ENCODE measurements at places on chromosomes 13 and 19. TPM values are rescaled to one million over a fixed set of nuclear protein-coding genes. Genes with fewer than 3 reads are reported as not detected.
A peak's percentile ranks its signal among the peaks of the same experiment; 100 is the strongest.

Gene ABHD8
- total RNA-seq = 11.0 TPM

Gene DYRK1B
- 7.0 TPM for total RNA-seq

Gene OR7A5
- not detected for total RNA-seq

GRCh38 chr19:4390567-4391305 is 9.6 kb downstream of the SH3GL1 start:
- H3K4me1 ChIP-seq = peaks cover 44% of the 10 kb centered on the region
- no peak for DNase-seq
- H3K27me3 ChIP-seq = no peaks in the 10 kb centered on the region
- no peak overlapping the region for H3K4me3 ChIP-seq
- H3K36me3 ChIP-seq = no peaks in the 10 kb centered on the region

DNA sequence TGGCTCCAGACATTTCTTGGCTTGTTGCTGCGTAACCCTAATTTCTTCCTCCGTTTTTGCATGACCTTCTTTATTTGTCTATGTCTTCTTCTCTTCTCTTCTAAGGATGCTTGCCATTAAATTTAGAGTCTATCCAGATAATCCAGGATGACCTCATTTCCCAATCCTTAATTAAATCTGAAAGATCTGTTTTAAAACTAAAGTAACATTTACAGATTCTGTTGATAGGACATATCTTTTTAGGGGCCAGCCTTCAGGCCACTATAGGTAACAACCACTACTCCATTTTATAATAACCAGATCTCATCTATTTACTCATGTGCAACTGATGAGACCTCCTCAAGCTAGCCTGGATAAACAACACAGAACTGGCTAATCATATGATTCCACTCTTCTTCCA is 490.5 kb upstream of the SLC10A2 start:
- H3K4me1 ChIP-seq = no peaks in the 10 kb centered on the region
- H3K4me3 ChIP-seq = no peak overlapping the region
- DNase-seq = no peak
- no peaks in the 10 kb centered on the region for H3K36me3 ChIP-seq
- H3K27me3 ChIP-seq = no peaks in the 10 kb centered on the region
- no peak overlapping the region for H3K27ac ChIP-seq

DNA sequence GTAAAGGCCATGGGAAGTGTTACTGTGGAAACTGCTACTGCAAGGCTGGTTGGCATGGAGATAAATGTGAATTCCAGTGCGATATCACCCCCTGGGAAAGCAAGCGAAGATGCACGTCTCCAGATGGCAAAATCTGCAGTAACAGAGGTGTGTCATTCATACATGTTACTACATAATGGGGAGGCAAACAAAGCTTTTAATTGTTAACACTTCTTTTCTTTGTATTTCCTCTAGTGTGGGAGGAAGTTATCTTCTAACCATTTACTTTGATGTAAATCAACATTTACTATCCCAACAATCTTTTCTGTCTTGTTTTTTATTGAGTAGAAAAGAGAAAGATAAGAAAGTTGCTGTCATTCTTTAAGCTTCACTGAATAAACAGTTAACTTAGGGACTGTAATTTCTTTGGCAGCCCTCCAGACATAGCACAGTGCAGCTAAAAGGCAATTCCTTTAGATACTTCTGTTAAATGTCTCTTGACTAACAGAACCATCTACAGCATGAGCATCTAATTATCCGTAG is 126.9 kb downstream of the ITGBL1 start:
- H3K4me3 ChIP-seq = no peak overlapping the region
- no peaks in the 10 kb centered on the region for H3K4me1 ChIP-seq
- DNase-seq = no peak

- H3K27ac ChIP-seq = no peak overlapping the region
- H3K4me3 ChIP-seq = no peak overlapping the region
- DNase-seq = no peak
- H3K4me1 ChIP-seq = no peaks in the 10 kb centered on the region
- H3K27me3 ChIP-seq = no peaks in the 10 kb centered on the region
These were observed 27.0 kb downstream of the OXGR1 start for GRCh38 chr13:96967248-96967745.

DNA sequence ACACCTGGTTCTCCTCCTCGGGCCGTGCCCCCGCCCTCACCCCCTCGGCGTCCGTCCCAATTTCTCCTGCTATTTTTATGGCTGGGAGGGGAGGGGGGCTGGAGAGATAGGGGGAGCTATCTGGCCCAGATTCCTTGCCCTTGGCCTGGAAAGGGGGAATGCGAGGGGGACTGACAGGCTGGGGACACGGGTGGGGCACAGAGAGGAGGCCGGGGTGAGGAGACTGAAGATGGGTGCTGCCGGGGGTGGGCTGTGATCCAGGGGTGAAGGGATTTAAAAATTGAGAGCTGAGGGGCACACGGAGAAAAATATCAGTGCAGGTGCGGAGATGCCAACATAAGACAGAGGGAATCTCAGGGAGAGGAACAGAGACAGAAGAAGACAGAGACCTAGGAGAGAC is 2.3 kb downstream of the PRKCG start:
- no peak overlapping the region for H3K27ac ChIP-seq
- H3K4me3 ChIP-seq = no peak overlapping the region
- DNase-seq = no peak
- H3K4me1 ChIP-seq = no peaks in the 10 kb centered on the region

DNA sequence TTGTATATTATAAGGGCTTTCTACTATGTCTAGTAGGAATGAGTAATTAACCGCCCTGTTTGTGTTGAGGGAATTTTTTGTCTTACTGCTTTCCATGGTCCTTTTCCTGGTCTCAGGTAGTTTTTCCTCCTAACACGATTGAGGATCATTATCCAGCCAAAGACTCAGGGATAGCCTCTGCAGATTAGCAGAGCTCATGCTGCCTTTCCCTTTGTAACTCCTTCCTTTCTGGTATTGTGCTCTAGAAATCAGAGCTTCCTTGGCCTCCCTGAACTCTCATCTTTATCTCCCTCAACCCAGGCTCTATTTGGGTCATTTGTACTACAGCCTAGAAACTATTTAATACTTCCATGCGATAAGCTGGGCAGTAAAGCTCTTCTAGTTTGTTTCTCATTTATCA is 142.1 kb downstream of the PDS5B start:
- DNase-seq = no peak
- H3K4me1 ChIP-seq = no peaks in the 10 kb centered on the region
- no peaks in the 10 kb centered on the region for H3K36me3 ChIP-seq
- no peak overlapping the region for H3K27ac ChIP-seq
- no peak overlapping the region for H3K4me3 ChIP-seq
- no peaks in the 10 kb centered on the region for H3K27me3 ChIP-seq

DNA sequence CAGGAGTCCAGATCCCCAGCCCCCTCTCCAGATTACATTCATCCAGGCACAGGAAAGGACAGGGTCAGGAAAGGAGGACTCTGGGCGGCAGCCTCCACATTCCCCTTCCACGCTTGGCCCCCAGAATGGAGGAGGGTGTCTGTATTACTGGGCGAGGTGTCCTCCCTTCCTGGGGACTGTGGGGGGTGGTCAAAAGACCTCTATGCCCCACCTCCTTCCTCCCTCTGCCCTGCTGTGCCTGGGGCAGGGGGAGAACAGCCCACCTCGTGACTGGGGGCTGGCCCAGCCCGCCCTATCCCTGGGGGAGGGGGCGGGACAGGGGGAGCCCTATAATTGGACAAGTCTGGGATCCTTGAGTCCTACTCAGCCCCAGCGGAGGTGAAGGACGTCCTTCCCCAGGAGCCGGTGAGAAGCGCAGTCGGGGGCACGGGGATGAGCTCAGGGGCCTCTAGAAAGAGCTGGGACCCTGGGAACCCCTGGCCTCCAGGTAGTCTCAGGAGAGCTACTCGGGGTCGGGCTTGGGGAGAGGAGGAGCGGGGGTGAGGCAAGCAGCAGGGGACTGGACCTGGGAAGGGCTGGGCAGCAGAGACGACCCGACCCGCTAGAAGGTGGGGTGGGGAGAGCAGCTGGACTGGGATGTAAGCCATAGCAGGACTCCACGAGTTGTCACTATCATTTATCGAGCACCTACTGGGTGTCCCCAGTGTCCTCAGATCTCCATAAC is at the start of gene APOE:
Gene APOE (plus strand): TSS at position 360 of the 724 bp plus-strand sequence. CDS start 829 bp downstream, outside the sequence.
- DNase-seq = no peak
- H3K4me1 ChIP-seq = no peaks in the 10 kb centered on the region
- H3K36me3 ChIP-seq = no peaks in the 10 kb centered on the region
- peak within 1 kb of the TSS; percentile 25 for H3K4me3 ChIP-seq

- H3K27ac ChIP-seq = no peak overlapping the region
- no peak overlapping the region for H3K4me3 ChIP-seq
- H3K27me3 ChIP-seq = no peaks in the 10 kb centered on the region
- H3K36me3 ChIP-seq = no peaks in the 10 kb centered on the region
These were observed 445.9 kb downstream of the ZNF536 start for GRCh38 chr19:30817965-30818567.

- peaks cover 14% of the 10 kb centered on the region for H3K4me1 ChIP-seq
- no peaks in the 10 kb centered on the region for H3K36me3 ChIP-seq
- no peaks in the 10 kb centered on the region for H3K27me3 ChIP-seq
- H3K4me3 ChIP-seq = peak overlapping the region; percentile 82
These were observed 651 bp upstream of the POLR1D start for GRCh38 chr13:27621116-27621365.

DNA sequence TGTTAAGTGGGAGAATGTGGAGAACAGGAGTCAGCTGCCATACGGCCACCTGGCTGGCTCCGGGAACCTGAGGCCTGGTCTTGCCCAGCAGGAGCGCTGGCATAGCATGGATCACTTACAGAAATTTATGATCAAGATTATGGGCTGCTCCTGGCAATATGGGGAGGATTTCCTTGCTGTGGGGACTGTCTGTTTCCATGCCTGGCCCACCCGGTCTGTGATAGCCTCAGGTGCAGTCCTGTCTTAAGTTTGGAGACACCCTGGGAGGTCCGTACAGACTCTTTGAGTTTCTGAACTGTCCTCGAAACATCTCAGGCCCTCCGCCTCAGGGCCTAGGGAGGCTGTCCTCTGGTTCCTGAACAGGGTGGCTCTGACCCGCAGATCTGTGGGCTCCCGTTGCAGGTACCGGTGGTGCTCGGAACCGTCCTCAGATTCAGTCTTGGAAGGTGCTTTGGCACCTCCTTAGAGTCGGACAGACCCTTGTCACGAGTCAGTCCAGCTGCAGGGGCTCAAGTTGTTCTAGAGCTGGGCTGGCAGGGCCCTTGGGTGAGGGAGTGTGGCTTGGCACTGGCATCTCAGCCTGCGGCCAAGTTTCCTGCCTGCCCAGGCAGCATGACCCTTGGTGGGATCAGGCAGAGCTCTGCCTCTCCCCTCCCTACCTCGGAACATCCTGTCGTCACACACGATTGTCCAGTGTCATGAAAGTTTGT is 4.9 kb downstream of the TFDP1 start:
- H3K4me1 ChIP-seq = no peaks in the 10 kb centered on the region
- no peaks in the 10 kb centered on the region for H3K27me3 ChIP-seq
- no peak for DNase-seq
- H3K27ac ChIP-seq = no peak overlapping the region
- no peak overlapping the region for H3K4me3 ChIP-seq
- no peaks in the 10 kb centered on the region for H3K36me3 ChIP-seq

DNA sequence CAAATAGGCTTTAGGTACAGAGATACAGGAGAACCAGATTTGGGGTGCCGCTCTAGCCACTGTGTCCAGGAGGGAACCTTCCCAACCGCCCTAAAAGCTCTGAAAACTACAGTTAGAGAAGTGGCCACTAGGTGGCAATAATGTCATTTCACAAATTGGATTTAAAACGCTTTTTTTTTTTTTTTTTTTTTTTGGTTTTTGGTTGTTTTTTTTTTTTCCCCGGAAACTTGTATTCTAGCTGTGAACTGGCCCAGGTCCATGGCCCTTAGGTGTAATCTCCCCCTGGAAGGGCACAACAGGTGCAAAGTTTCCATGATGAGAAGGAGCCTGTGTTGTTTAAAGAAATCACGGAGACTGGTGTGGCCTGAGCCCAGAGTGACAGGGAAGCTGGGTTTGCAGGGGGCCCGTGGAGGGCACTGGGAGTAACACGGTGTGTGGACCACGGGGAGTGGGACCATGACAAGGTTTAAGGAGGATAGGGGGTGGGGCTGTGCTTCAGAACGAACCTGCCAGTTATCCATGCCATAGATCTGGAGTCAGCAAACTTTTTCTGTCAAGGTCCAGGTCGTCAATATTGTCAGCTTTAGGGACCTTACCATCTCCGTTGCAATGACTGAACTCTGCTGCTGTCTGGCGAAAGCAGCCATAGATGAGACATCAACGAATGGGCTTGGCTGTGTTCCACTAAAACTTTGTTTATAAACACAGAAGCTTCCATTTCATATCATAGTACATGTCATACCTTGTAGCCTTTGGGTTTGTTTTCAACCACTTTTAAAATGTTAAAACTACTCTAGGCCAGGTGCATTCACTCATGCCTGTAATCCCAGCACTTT is 10.1 kb downstream of the OR1I1 start:
- DNase-seq = no peak
- H3K4me3 ChIP-seq = no peak overlapping the region
- H3K27ac ChIP-seq = no peak overlapping the region
- H3K36me3 ChIP-seq = no peaks in the 10 kb centered on the region
- H3K27me3 ChIP-seq = peaks cover 2% of the 10 kb centered on the region

- no peak overlapping the region for H3K27ac ChIP-seq
- peak overlapping the region; percentile 35 for H3K4me3 ChIP-seq
- H3K4me1 ChIP-seq = no peaks in the 10 kb centered on the region
- H3K27me3 ChIP-seq = no peaks in the 10 kb centered on the region
- no peak for DNase-seq
- no peaks in the 10 kb centered on the region for H3K36me3 ChIP-seq
These were observed 5.6 kb downstream of the ZAR1L start for GRCh38 chr13:32309312-32310133.

Data from breast epithelium (tissue), 4 donors.